ENCODE measurements at places on chromosomes 5 and 9. TPM values are rescaled to one million over a fixed set of nuclear protein-coding genes. Genes with fewer than 3 reads are reported as not detected.

Gene SPATA9
- total RNA-seq: not detected

Gene SEMA4D
- 3.4 TPM for total RNA-seq

Gene PDGFRB
- 0.63 TPM for total RNA-seq

Gene SPOCK1
- total RNA-seq: 423 TPM

Gene SUSD1
- total RNA-seq: 32.1 TPM

Gene ZNF883
- 0.09 TPM for total RNA-seq

Gene SPATA31C1
- total RNA-seq: not detected

Data from endothelial cell of coronary artery (primary cell).